ENCODE measurements at places on chromosomes 13 and 19.

DNA sequence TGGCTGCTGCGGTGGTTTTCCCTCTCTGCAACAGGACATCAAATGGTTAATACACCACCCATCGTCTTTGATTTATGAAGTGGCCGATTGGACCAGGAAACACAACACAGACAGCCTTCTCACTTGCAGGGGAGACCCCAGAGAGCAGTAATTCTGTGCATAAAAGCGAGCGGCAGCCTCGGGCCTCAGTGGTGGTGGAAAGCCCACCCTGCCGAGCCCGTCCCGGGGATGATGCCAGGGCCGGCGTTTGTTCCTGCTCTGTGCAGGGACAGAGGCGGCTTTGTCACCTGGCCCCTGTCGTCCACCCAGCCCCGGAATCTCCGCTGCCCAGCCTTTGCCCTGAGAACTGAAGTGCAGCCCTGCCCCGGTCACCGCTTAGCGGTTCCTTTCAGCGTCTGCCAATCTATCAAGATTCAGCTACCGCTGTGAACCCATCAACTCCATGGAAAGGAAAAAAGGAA is 184.4 kb downstream of the TSHZ3 start:
- no peak for DNase-seq

DNA sequence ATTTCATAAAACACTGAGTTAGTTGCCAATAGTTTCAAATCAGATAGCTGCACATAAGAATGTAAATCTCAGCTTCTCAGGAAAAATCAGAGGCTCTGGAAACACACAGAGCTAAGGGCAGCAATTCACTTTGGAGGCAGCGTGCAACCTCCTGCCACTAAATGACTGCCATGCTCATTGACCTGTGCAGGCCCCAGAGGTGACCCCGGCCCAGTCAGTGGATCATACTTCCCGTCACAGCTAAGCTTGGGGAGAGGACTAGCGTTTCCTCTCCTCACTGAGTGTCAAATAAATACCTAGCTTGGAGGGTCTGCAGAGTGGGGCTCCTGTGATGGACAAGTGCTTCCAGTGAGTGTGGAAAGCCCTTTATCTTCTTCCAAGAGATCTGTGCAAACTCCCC is 67.2 kb downstream of the UQCRFS1 start:
- no peak for DNase-seq

DNA sequence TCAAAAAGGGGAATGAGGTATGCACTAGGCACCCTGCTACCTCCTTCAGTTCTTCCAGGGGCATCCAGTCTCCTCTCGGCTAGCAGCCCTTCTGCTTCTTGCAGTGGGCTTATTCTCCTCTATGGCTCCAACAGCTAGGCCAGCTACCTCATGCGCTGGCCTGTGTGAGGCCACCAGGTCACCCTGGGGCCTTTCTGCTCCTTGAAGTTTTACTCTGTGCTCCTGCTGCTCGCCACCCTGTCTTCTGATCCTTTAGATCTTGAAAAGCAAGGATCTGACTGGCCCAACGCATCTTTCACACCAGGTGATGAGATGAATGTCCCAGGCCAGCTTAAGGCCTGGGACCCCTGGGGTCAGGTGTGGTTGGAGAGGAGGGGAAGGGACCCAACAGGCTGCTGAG is 66.2 kb downstream of the RUBCNL start:
- DNase-seq: no peak

DNA sequence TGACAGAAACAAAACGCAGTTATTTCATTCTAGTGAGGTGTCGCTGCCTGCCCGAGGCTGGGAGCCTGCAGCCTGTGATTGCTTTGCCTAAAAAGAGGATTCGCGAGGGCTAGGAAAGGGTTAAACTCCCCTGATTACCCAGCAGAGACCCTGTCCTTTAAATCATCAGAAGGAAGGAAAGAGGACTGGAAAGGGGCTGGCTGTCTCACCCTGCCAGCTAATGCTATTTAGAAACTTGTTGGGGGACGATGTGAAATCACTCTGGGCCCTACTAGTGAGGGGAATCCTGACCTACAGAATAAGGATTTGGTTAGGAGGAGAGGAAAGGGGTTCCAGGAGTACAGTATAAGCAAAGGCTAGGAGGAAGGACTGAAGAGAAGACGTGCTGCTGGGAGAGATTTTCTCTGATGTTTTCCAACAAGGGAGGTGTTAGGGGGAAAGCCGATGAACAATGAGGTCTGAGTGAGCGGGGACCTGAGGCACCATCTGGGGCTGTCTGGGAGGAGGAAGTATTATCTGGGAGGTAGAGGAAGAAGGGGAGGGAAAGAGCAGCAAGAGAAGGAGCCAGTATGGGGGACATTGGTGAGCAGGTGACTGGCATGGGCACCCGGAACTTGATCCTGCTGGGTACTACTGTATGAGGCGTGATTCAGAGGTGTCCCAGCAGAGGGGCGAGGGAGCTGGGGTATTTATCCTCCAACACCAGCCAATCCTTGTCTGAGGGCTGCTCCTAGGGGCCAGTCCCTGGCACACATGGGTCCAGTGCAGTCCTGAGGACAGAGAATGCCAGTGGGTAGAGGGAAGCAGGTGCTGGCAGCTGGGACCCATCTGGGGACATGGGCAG is 55.7 kb upstream of the PTPRS start:
- DNase-seq: no peak

- no peak for DNase-seq
These were observed 198.4 kb downstream of the DLEU7 start for GRCh38 chr13:50645092-50645491.

DNA sequence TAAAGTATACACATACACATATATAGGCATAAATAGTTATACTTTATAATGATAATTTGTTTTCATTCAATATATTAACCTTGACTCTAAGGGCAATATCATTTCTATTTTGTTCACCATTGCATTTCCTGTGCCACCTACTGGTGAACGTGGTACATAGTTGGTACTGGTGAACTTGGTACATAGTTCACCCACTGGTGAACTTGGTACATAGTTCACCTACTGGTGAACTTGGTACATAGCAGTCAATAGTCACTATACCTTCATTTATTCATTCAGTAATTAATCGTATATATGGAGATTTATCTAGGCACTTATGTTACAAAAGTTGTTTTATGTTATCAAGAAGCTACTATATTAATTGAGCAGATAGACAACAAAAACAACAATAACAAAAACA is 172.6 kb upstream of the ATXN8OS start:
- DNase-seq: peak; percentile 57

GRCh38 chr19:51091126-51091525 is 8.4 kb upstream of the KLK14 start:
- no peak for DNase-seq

DNA sequence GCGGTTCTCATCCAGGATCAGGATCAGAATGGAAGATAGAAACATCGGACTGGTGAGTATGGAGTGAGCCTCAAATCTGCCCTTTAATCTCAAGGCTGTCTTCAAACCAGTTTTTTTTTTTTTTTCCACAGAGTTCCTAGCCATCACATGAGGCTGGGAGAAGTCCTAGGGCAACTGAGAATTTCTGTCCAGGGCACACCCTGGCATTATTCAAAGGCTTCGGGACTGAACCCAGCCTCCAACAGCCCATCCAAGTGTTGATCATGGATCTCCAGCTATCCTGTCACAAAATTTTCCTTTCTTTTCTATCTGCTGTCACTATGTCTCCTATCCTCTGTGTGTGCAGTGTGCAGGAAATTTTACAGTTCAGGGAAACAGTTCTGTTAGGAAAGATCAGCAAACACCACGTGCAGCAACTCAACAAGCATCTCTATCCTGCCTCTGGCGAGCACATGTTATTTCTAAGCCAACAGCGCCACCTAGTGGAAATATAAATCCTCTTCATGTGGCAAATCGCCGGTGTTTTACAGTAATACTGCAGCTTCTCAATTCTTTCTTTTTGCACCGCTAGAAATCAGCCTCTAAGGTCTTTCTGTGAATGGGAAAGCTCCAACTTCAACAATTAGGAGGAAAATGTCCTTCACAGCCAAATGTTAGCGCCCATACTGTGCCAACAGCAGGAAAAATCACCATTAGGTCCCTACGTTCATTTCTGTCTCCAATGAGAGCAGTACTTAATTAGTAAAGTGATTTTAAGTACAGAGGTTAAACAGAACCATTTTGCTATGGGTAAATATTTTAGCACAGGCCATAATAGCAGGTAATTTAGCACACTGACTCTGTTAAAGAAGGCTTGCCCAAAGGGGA is 21.4 kb upstream of the ZNF181 start:
- DNase-seq: peak; percentile 68

GRCh38 chr13:55439450-55439849 is 1701.3 kb upstream of the PRR20A start:
- DNase-seq: no peak

DNA sequence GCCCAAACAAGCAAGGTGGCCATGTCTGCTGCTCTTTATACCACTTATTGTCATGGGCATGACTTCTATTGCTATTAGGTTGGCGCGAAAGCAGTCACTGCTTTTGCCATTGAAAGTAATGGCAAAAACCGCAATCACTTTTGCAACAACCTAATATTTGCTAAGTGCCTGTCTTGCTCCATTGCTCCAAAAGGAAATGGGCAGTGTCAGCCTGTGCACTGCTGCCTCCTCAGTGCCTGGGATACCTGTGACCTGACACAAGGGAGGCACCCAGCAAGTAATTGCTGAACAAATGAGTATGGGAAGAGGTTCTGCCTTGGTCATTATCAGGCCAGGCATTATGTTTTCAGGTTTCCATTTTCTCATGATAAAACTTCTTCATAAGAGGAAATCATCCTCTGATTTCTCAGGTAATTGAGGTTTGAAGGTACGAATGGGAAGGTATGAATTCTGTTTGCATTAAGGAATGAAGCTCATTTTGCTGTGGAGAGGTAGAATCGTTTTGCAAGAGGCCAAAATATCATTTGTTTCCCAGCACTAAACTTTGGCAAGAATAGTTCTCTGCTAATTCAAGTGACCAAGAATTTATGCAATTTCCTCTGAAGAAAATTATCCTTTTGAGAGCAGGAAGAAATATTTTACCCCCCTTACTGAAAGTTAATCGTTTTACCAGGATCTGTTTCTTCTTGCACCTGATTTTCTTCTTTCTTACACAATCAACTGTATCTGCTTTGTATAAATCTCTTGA is 128.4 kb upstream of the SPRY2 start:
- DNase-seq: no peak

- DNase-seq: no peak
These were observed 19.8 kb downstream of the UGGT2 start for GRCh38 chr13:96033220-96034015.

- DNase-seq: no peak
These were observed 7.0 kb downstream of the ZSCAN5C start for GRCh38 chr19:56209091-56209490.

GRCh38 chr13:100075700-100076587 is 12.9 kb upstream of the PCCA start:
- no peak for DNase-seq

GRCh38 chr13:99228737-99229691 is 28.4 kb downstream of the UBAC2 start:
- DNase-seq: no peak

- DNase-seq: peak; percentile 18
These were observed 547.3 kb upstream of the MIR17HG start for GRCh38 chr13:90800082-90800746.

GRCh38 chr19:11246941-11247340 is 7.5 kb downstream of the ANGPTL8 start:
- DNase-seq: no peak

DNA sequence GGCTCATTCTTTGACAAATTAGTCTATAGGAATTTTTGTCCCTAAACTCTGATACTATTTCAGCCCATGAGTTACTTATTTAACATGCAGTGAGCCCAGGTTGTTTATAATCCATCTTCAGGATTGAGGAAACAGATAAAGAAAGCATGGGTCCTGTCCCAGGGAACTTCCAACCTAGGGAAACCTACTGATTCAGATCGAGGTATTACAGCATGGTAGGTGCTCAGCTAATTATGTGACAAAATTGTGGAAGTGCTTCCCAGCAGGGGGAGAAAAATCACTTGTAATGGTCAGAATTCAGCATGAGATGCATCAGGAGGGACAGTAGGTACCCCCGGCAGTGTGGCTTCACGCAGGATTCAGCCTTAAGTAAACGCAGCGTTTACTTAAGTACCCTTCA is 171.3 kb downstream of the NUFIP1 start:
- no peak for DNase-seq

DNA sequence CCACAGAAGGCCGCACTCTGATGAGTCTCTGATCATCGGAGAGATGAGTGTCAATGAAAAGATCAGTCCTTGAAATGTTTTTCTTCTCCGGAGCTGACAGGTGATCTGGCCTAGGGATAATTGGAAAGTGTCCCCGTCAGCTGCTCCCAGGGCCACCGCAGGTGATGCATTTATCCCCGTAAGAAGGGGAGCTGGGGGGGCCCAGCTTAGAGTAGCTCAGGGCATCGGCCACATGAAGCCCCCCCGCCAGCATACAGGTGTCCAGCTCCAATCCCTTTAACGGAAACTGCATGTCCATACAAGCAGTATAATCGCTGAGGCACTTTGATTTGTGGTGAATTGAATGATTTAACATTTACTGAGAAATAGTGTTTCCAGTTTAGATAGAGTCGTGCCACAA is 27.7 kb downstream of the ATP4B start:
- DNase-seq: no peak

DNA sequence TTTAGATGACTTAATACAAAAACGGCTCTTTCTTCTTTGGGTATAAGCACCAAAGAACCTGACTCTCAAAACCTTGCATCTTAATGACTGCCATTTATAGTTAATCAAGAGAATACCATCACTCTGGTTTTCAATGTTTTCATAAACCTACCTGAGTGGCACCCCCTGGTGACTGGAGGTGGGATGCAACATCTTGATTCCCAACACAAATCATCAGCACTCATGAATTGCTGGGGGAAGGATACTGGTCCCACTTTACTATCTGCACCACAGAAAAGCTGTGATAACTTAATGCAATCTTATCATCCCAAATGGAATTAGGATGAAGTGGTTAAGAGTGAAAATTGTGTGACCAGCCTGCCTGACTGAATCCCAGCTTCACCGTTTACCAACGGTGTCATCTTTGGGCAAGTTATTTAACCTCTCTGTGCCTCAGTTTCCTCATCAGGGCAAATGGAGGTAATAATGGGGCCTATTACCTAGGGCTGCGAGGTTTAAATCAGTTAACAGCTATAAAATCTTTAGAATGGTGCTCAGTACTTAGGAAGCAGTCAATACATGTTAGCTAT is 366.4 kb downstream of the KLF12 start:
- peak; percentile 47 for DNase-seq

All from RPMI8226 (cell line).